Astrocyte (in vitro differentiated cells and primary cell): ENCODE measurements at places on chromosomes 4 and X. TPM values are rescaled to one million over a fixed set of nuclear protein-coding genes. Genes with fewer than 3 reads are reported as not detected.

The ZNF718 gene
- 6.8 and 7.7 TPM in 2 replicates for total RNA-seq

DNA sequence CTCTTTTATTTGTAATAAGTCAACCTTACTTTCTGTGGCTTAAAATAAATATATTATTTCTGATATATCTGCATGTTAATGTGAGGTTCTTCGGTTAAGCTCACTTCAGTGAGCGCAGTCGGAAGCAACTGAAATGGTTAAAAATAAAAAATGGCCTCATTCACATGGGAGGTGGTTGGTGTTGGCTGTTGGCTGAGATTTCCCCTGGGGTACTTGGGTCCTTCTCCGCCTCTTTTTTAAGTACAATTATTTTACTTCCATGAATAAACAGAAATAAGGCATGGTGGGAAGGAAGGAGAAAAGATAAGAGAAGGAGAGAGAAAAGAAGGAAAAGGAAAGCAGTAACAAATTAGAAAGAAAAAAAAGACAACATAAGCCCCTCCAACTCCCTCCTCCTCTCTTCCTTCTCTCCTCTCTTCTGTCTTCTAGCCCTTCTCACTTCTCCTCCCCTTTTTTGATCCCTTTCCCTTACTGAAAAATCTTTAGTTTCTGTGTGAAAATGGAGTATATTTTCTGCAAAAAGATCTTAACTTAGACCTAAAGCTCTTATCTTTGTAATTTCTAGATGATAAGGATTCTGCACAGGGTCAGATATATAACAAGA, 19.7 kb upstream of the CXCL3 start:
- DNase-seq = no peak

The JADE3 gene
- total RNA-seq = 9.5 and 12.4 TPM in 2 replicates

The SRPX2 gene
- 39.3 and 50.1 TPM in 2 replicates for total RNA-seq

DNA sequence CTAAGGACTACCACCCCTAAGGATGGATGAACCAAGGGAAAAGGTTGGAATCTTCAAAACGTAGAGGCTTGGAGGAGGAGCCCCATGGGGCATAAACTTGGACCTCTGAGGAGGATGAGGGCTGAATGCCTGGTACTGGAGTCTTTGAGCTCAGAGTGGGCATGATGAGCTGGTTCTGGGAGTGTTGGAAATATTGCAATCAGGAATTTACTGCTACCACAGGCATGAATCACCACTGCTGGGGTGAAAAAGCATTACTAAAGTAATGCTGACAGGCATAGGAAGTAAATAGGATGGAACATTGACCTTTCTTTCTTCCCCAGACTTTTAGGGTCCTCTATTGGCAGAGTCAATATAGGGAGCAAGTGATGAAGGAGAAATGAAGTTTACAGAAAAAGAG, 105.8 kb upstream of the RPS6KA3 start:
- DNase-seq = peak; percentile 38

The TEX13C gene
- total RNA-seq = not detected in 2 replicates

DNA sequence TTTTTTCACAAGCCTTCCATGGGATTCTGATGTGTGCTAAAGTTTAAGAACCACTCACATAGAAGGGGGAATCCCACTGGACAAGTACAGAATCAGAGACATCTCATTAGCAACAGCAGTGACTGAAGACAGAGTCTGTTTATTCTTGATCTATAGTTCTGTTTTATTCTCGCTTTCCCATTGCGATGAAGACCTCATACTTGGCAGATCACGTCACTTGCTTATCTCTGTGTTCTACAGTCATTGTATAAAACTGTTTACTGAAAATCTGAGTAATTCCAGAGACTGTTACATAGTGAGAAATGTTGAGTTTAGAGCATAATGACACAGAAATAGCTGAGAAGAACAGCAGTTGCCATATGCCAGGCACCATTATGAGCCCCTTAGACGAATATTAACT, 185.5 kb downstream of the PTTG2 start:
- DNase-seq = peak; percentile 88

GRCh38 chr4:159151689-159152088, 48.8 kb downstream of the RAPGEF2 start:
- no peak for DNase-seq

DNA sequence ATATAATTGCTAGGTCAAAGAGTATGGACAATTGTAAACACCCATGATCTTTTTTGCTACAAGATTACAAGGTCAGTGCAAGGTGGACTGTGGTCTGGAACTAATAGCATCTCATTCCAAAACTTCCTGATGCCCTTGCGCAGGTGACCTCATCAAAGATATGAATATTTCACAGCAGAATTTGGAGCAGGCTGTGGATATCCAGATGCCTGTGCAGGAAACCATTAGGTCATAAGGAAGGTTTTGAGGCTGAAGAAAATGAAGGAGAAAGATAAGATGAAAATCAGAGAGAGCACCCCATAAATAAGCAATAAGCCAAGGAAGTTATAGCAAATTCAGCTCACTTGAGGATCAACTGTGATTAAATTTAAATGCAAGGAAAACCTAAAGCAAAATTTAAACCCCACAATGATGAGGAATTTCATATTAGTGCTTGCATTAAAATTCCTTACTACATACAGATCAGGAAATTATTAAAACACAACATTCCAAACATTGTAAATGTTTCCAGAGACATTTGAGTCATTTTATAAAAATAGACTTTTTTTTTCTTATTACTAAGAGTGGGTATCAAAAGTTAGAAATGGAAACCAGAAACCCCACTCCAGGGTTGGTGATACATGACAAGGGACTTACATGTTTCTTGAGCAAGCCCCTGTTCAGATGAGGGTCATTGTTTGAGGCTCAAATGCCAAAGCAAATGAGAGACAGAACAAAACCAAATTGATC, 100.7 kb upstream of the FAM9C start:
- DNase-seq = peak; percentile 28

DNA sequence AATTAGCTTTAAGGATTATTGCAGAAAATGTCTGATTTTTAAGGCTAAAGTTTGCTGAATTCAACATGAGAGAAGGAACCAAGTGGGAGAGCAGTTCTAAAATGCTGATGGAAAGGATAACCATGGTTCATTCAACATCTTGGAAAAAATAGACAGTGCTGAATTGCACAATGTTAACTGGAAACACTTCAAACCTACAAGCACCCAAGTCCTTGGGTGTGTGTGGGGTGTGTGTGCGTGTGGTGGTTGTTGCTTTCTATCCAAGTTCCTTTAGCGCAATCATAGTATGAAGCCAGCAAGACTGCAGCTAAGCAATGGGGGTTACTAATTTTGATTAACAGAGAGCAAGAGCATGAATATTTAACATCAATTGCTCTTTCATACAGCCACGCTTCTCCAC, 29.3 kb upstream of the SCOC start:
- peak; percentile 40 for DNase-seq

- peak; percentile 53 for DNase-seq
These were observed 61.8 kb downstream of the CAMK2D start for GRCh38 chr4:113699772-113700171.

The RBM46 gene
- total RNA-seq = not detected in 2 replicates

GRCh38 chrX:72685810-72686456, 28.2 kb downstream of the PHKA1 start:
- peak; percentile 50 for DNase-seq

- DNase-seq = peak; percentile 68
These were observed 37.3 kb upstream of the RASL11B start for GRCh38 chr4:52824603-52825459.

The CXCL10 gene
- total RNA-seq = 12.9 and 16.6 TPM in 2 replicates

DNA sequence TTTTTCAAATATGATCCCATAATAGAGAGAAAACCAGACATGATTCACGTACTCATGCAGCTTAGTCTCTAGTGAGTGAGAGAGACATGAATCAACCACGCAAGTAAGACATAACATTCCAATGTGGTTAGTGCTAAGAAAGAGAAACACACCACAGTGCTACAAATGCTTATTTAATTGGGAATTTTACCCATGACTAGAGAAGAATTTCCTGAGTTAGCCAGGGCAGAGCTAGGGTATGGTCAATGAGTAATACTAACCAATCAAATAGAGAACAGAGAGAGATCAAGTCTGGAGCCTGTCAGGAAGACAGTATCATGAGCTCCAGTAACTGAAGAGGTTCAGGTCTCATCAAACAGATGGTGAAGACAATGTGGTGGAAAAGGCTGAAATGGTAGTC, 495.2 kb downstream of the PDGFC start:
- DNase-seq = peak; percentile 100

DNA sequence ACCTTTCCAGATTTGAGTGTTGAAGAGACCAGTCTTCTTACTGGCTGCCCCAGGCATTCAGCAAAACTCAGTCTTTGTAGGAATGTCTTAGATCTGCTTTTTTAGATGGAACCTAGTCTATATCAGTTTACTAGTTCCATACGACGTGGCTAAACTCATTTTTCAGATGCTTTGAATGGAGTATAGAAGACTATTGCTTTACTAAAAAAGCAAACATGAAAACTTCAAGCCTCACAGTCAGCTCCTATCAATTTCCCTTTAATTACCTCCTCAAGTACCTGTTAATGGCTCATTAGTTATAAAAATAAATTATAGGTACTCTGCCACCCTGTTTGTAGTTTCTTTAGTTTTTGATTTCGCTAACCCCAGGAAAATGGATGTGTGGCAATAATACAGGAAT, 63.0 kb upstream of the STOX2 start:
- DNase-seq = no peak

- DNase-seq = no peak
These were observed 374.7 kb downstream of the ANKRD50 start for GRCh38 chr4:124337874-124338273.

DNA sequence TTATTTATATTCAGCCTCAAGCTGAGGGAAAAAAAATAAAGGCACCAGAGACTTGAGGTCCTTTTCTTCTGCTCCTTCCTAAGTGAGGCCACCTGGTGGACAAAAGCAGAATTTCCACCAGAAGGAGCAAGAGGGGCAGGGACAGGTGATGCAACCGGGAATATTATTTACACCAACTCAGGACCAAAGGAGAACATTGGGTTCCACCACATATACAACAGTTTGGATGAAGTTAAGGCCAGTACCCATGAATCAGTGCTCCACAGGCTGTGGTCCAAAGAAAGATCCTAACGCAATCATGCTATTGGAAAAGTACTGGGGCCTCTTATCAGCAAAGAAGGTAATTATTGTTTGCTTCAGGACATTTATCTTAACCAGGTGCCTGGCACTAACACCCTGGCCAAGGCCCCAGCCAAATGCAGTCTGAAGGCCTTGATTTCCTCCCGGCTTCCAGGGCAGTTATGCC, 57.4 kb downstream of the TSC22D3 start:
- DNase-seq = peak; percentile 44

- DNase-seq = no peak
These were observed 109.6 kb upstream of the KIT start for GRCh38 chr4:54548098-54548620.

The INPP4B gene
- 2.4 and 2.8 TPM in 2 replicates for total RNA-seq

DNA sequence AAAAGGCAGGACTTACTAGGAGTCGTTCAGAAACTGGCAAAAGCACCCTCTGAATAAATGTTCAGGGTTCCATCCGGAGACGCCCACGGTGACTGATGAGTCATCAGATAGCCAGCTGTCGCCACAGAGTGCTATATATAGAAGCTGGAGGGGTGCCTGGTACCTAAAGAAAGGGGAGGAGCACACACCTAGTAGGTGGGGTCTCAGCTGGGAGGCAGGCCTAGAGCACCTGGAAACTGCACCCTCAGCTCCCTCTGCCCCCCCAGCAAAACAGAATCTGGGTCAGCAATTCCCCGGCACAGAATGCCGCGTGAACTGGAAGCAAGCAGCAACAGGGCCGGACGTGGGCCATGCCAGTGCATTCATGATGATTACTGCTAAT, 242.0 kb downstream of the BCOR start:
- peak; percentile 19 for DNase-seq

DNA sequence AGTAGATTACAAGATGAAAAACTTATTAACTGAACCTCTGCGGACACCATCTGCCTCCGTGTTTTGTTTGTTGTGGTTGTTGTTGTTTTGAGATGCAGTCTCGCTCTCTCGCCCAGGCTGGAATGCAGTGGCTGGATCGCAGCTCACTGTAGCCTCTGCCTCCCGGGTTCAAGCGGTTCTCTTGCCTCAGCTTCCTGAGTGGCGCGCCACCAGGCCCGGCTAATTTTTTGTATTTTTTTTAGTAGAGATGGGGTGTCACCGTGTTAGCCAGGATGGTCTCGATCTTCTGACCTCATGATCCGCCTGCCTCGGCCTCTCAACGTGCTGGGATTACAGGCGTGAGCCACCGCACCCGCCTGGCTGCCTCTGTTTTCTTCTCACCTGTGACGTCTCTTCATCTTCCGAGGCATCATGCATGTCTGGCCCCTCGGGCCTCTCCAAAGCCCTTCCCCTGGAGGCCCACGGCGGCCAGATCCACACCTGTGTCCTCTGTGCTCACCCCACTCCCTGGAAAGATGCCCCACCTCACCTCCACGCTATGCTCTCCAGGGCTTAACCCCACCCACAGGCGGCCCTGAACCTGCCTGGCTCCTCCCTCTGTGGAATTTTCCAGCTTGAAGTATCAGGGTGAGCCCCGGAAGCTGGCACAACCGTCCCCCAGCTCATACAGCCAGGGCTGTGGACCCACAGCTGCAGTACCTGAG, 77.0 kb upstream of the MXD4 start:
- DNase-seq = no peak

The CFAP47 gene
- not detected in 2 replicates for total RNA-seq

The PLP1 gene
- total RNA-seq = 5.2 and 10.2 TPM in 2 replicates

- DNase-seq = no peak
These were observed 36.6 kb downstream of the GRSF1 start for GRCh38 chr4:70802928-70803580.

The SOX3 gene
- 0.26 and 0.98 TPM in 2 replicates for total RNA-seq

- no peak for DNase-seq
These were observed 120.0 kb downstream of the SPRY1 start for GRCh38 chr4:123516576-123516975.

DNA sequence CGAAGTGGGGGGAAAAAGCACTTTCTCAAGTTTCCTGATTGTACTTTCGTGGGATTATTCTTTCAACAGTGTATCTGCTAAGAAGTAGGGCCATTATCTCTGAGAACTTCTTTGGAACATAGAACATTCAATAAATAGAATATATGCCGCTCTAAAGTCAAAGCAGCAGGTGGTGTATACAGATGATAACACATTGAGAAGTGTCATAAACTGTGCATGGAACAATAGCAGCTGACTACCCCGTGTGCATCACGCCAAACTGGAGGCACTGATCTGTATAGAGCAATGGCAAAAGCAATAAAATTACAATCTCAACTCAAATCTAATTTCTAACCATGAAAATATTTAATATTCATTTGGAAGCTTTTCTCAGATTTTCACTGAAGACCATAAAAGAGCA, 175.3 kb downstream of the DCTD start:
- DNase-seq = no peak
